Subcutaneous preadipocyte (primary cell): ENCODE measurements at places on chromosomes 11 and 22. TPM values are rescaled to one million over a fixed set of nuclear protein-coding genes. Genes with fewer than 3 reads are reported as not detected.

Gene OR52I2
- not detected in 2 replicates for total RNA-seq

Gene FAM168A
- total RNA-seq: 20.2 and 21.9 TPM in 2 replicates

Gene C11orf65
- total RNA-seq: 0.39 and 1.8 TPM in 2 replicates

Gene TPBGL
- under 0.01 TPM in 1 of 2 replicates, not detected in the other for total RNA-seq

Gene RAPSN
- 0.20 TPM in 1 of 2 replicates, not detected in the other for total RNA-seq

Gene LRRC4C
- not detected in 2 replicates for total RNA-seq

Gene RFPL1
- not detected in 2 replicates for total RNA-seq

Gene FGF3
- not detected in 2 replicates for total RNA-seq

Gene RCOR2
- 1.8 and 2.7 TPM in 2 replicates for total RNA-seq

Gene WNT7B
- 0.39 TPM in 1 of 2 replicates, not detected in the other for total RNA-seq

Gene PANX2
- under 0.01 and 0.37 TPM in 2 replicates for total RNA-seq

Gene ENTHD1
- not detected in 2 replicates for total RNA-seq

Gene KRTAP5-10
- not detected in 2 replicates for total RNA-seq

Gene IFITM5
- total RNA-seq: not detected in 2 replicates

Gene NLRP10
- total RNA-seq: 1.1 and 1.8 TPM in 2 replicates

Gene ESRRA
- total RNA-seq: 31.2 and 36.0 TPM in 2 replicates

Gene MOGAT2
- total RNA-seq: not detected in 2 replicates

Gene HOATZ
- not detected in 2 replicates for total RNA-seq

Gene OSBP2
- 2.9 and 20.1 TPM in 2 replicates for total RNA-seq

Gene DEFB131B
- total RNA-seq: not detected in 2 replicates

Gene SPINDOC
- total RNA-seq: 14.0 and 16.4 TPM in 2 replicates

Gene PDGFB
- 0.37 TPM in 1 of 2 replicates, not detected in the other for total RNA-seq

Gene YAP1
- total RNA-seq: 114 and 150 TPM in 2 replicates

Gene CYB5R2
- 17.6 and 23.5 TPM in 2 replicates for total RNA-seq

Gene CD3G
- total RNA-seq: not detected in 2 replicates

Gene OR8D4
- 0.37 TPM in 1 of 2 replicates, not detected in the other for total RNA-seq

Gene ACRV1
- not detected in 2 replicates for total RNA-seq

Gene GRAP2
- not detected in 2 replicates for total RNA-seq

Gene UCP2
- 0.37 and 0.59 TPM in 2 replicates for total RNA-seq

Gene SCN3B
- under 0.01 TPM in 1 of 2 replicates, not detected in the other for total RNA-seq

Gene LIN7C
- 35.3 and 57.7 TPM in 2 replicates for total RNA-seq

Gene NECTIN1
- 2.6 and 4.9 TPM in 2 replicates for total RNA-seq

Gene CSRP3
- not detected in 2 replicates for total RNA-seq

Gene TTC36
- 0.20 TPM in 1 of 2 replicates, not detected in the other for total RNA-seq

Gene VSIG2
- total RNA-seq: not detected in 2 replicates

Gene OR2AG2
- under 0.01 and 0.20 TPM in 2 replicates for total RNA-seq

Gene PKDREJ
- not detected in 2 replicates for total RNA-seq

Gene OR52K1
- total RNA-seq: not detected in 2 replicates

Gene GAS2L1
- total RNA-seq: 11.0 and 12.3 TPM in 2 replicates

Gene ALX4
- total RNA-seq: not detected in 2 replicates

Gene PACS1
- 15.8 and 21.3 TPM in 2 replicates for total RNA-seq

Gene SLC25A45
- total RNA-seq: 3.3 and 4.0 TPM in 2 replicates

Gene TEX12
- under 0.01 and 0.20 TPM in 2 replicates for total RNA-seq

Gene C11orf91
- 0.20 TPM in 1 of 2 replicates, not detected in the other for total RNA-seq

Gene PRR14L
- total RNA-seq: 16.9 and 25.2 TPM in 2 replicates
